ENCODE measurements at places on chromosomes 16 and 17.

- DNase-seq, result no peak
Observed at GRCh38 chr17:31453896-31454295, 62.4 kb downstream of the RAB11FIP4 start.

DNA sequence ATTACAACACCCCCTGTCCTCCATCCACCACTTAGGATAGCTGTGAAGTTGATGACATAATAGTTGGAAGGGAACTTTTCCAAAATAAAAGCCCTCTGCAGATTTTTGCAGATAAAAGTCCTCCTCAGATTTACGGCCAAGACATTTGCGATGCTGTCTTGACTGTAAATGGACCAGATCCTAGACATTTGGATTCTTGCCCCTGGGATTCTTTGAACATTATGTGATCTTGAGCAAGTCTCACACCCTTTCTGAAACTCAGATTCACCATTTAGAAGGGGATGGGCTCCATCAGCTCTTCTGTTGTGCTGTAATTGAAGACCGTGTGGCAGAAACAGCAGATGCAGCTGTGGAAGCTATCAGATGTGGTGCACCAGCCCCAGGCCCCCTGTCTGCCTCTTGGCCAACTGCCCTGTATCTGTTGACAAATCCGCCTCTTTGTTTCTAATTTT is 153.9 kb upstream of the CACNG3 start:
- DNase-seq, result no peak

DNA sequence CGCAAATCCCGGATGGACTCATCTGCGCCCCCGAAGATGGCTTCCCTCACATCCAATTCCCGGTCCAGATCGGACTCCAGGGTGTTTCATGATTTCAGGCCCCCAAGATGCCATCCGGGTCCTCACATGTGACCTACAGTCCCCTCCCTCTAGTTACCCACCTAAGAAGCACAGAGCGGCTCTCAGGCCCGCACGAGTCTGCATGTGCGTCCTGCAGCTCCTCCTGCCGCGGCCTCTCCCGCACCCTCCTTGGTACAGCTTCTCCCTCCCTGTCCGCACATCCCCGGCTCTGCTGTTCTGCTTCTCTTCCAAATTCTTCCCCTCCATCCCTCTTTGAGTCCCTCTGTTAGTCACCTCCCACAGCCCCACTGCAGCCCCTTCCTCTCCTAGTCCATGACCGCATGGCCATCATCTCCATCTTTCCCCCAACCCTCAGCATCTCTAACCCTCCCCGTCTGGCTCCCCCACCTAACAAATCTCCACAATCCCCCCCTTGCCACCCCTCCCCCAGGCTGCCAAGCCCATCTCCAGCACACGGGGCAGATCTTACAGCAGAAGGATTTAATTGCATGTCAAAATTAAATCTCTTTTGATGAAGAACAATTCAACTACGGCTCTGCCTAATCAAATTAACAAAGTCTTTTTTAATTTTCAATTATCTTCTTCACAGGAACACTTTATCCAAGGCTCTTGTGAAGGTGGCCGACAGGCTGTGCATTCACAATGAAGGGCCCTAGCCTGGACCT is 231.0 kb downstream of the RBFOX3 start:
- DNase-seq, result no peak

- no peak for DNase-seq
Observed at GRCh38 chr17:81165246-81166032, at the start of gene PVALEF. Gene PVALEF (plus strand): TSS chr17:81165507. CDS start chr17:81181227, 15,720 bp downstream.

DNA sequence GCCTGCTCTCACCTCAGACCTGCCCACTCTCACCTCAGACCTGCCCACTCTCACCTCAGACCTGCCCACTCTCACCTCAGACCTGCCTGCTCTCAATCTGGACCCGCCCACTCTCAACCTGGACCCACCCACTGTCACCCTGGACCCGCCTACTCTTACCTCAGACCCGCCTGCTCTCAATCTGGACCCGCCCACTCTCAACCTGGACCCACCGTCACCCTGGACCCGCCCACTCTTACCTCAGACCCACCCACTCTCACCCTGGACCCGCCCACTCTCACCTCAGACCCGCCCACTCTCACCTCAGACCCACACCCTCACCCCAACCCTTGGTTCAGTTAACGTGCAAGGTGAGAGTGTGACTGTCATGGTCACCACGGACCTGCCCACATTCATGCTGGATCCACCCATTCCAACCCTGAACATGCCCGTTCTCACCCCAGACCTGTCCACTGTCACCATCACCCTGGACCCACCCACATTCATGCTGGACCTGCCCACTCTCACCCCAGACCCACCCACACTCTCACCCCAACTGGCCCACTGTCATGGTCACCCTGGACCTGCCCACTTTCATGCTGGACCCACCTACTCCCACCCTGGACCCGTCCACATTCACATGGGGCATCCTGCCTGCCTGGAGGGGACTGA is 31.2 kb upstream of the ENPP7 start:
- DNase-seq, result no peak

GRCh38 chr17:76408037-76408849 is 23.8 kb downstream of the SPHK1 start:
- DNase-seq, result peak; percentile 39

DNA sequence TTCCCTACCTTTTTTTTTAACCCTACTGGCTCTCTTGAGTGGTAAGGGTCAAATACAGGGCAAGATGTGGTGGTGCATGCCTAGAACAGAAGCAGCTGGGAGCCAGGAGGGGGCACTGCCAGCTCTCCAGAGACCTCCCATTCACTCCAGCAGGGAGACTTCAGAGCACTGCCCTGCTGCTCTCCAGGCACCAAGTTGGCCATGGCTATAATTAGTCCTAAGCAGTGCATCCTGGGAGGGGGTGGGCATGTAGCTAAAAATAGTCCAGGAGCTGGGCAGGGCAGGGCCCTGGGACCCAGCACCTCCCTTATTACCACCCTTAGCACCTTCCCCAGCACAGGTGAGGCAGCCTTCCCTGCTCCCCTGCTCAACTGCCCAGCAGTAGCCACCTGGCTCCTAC is 3.5 kb downstream of the CORO6 start:
- DNase-seq, result no peak
